ENCODE measurements at places on chromosomes 1 and 21. TPM values are rescaled to one million over a fixed set of nuclear protein-coding genes. Genes with fewer than 3 reads are reported as not detected.

DEGS1 gene
- 60.3 TPM for total RNA-seq

LCE1F gene
- total RNA-seq: not detected

GJC2 gene
- total RNA-seq: 2.2 TPM

CLDN19 gene
- total RNA-seq: not detected

SAMD13 gene
- not detected for total RNA-seq

ADAMTSL4 gene
- total RNA-seq: 0.48 TPM
